T-helper 9 cell (primary cell): ENCODE measurements at places on chromosomes 2 and 18.

- no peak for DNase-seq
Observed at GRCh38 chr2:44354761-44355160, 6.5 kb downstream of the PREPL start.

DNA sequence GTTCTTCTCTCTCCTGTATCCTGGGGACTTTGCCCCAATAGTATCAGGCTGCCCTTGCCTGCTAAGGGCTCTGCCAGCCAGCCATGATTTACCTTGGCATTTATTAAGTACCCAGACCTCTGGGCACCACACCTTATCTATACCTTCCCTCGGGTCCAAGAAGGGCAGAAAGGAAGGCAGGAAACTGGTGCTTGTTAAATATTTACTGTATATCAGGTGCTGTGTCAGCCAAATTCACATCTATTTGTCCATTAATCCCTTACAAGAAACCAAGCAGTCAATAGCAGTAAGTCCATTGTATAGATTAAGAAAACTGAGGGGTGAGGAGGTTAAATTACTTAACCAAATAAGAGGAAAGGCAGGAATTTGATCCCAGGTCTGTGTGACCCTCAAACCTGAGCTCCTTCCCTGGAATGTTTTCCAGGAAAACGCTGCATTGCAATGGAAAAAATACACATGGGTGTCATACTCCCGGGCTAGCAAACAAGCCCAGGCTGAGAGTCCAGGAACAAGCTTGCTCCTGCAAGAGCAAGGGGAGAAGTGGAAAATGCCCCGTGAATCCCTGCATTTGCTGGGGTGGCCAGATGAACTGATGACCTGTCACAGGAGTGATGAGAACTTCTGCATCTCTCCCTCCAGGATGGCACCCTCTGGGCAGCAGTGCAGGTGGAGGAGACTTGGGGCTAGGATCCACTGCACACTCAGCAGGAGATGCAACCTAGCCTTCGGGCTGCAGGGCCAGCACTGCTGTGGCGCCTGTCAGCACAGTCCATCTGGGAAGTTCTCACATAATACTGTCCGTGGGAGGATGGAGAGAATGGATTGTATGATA is 30.4 kb downstream of the CIB4 start:
- no peak for DNase-seq

DNA sequence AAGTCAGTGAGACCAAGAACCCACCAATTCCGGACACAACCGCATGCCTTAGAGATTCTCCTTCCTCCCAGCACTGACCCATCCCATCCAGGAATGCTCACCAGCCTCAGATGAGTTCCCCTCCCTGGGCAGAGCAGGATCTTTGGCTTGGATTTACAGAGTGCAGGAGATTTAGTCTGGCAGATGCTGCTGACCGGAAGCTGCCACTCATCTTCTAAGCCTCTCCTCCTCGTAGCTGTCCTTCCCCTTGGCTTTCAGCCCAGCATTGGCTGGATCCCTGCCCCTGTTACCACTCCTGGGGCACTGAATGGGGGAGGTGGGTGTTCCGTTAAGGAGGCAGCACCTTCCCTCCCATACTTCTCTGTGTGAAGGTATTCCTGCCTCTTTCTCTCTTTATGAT is 53.2 kb downstream of the VWA3B start:
- no peak for DNase-seq

GRCh38 chr2:189580241-189580651 is 340 bp downstream of the SLC40A1 start:
- peak; percentile 6 for DNase-seq

GRCh38 chr2:36889795-36890194 is 76.5 kb downstream of the STRN start:
- DNase-seq = no peak

GRCh38 chr2:168894101-168894500 is 3.9 kb upstream of the SPC25 start:
- DNase-seq = no peak

DNA sequence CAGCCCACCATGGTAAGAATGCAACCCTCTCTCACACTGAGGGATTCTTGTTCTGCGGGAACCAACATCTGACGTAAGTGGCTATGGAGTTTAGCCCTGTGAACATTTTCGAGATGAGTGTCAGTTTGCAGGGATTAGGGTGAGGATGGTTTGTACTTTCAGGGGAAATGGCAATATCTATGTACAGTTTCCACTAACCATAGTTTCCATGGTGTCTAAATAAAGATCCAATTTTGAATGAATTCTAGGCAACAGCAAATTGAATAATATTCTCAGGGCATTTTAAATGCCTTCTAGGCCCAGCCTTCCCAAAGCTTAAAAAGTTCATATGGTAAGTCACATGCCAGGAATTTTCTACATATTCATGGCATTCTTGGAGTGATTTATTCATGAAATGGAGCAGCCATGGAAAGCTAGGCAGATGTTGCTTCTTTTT is 105.4 kb upstream of the MMADHC start:
- no peak for DNase-seq

DNA sequence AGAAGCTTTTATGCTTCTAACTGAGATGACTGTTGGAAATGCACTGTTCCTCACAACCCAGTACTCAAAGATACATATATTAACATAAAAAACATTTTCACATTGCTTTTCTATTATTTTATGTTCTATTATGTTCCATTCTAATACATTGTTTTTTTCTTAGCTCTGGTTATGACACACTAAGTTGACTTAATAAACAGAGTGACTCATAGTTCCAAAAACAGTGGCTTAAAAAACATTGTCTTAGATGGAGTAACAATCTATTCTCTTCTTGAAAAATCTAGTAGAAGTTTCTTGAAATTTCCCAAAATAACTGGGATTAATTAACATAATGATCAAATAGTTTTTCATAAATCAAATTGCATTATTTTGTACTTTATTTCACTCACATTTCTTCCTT is 328.2 kb upstream of the LRATD1 start:
- DNase-seq = no peak

DNA sequence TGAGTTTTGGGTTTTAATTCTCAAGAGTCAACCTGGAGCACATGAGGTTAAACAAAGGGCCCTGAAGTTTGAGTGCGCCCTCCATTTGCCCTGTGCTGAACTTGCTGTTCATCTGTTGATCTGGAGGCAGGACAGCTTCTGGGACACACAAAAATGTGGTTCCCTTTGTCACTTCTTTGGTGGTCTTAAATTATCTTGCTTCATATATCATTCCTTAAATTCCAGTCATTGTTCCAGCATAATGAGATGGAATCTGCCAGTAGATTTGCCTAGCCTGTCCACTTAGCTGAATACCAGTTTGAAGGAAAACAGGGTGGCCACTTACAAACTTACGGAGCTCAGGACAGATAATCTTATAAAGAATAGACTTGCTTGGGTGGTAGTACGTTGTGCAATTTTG is 916 bp downstream of the CETN1 start:
- DNase-seq = no peak

- DNase-seq = no peak
Observed at GRCh38 chr18:29840089-29840488, 1202.5 kb downstream of the DSC3 start.

DNA sequence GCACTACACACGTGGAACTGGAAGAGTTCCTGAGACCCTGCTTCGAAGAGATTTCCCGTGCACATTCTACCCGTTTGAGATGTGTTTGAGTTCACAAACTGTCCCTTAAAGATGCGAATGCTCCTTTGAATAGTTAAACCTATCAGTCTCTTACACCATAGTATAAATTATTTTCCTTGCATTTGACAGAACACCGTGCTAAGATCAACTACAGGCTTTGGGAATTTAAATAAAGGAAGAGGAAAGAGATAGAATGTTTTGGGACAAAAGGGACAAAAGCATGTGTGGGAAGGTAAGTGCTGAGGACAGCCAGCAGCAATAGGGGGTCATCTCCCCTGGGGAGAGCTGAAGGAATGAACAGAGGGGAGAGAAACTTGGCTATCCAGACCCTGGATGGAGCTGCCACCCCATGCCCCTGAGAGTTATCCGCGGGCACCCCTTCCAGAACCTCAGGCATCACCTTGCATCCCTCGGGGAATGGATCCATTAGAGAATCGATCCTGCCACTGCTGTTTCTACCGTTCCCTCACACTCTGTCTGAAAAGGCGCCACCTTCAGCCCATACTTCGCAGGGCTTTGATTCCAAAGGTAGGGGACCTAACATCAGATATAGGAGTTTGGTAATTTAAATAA is 888 bp upstream of the ADCY3 start:
- no peak for DNase-seq

GRCh38 chr2:64605991-64606478 is 47.7 kb downstream of the SERTAD2 start:
- DNase-seq = no peak

GRCh38 chr2:28567061-28567471 is 71.2 kb downstream of the PLB1 start:
- peak; percentile 18 for DNase-seq

DNA sequence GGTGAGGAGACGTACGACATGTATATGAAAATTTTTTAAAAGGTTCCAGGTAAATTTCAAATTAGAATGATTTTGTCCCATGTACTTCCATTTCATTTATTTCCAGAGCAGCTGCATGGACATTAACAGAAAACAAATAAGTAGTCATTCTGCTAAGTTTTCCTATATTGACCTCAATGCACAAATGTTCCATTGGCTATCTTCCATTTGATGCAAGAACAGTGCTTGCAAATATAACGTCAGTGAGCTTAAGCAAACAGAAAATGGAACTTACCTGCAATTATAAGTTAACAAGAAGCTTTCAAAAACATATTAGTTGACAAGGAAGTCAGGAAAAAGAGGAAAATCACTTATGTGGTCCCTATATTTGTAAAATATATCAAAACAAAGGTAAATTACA is 16.6 kb downstream of the PAIP2B start:
- no peak for DNase-seq

DNA sequence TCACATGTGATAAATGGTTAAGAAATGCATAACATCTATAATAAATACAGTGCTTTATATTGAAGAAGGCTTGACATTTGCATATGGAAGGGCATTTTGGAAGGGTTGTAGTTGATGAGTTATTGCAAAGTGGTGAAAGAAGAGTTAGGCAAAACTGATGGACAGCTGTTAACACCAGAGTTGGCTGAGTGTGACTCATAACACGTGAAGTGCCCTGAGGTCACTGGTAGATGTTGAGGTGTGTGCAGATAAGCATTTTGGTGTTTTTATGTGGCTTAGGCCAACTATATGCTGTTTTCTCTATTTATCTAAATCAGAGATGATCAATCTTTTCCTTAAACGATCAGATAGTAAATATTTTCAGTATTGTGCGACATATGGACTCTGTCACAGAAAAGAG is 154.3 kb upstream of the KCNH7 start:
- DNase-seq = no peak

- DNase-seq = no peak
Observed at GRCh38 chr18:28015671-28016070, 161.3 kb downstream of the CDH2 start.

- no peak for DNase-seq
Observed at GRCh38 chr2:218218268-218219185, 1.5 kb downstream of the ARPC2 start.

GRCh38 chr2:55175254-55176093 is 56.6 kb downstream of the CLHC1 start:
- no peak for DNase-seq

GRCh38 chr2:104434966-104435365 is 418.9 kb upstream of the POU3F3 start:
- DNase-seq = no peak

GRCh38 chr18:61722247-61722646 is 170.6 kb downstream of the RNF152 start:
- no peak for DNase-seq

DNA sequence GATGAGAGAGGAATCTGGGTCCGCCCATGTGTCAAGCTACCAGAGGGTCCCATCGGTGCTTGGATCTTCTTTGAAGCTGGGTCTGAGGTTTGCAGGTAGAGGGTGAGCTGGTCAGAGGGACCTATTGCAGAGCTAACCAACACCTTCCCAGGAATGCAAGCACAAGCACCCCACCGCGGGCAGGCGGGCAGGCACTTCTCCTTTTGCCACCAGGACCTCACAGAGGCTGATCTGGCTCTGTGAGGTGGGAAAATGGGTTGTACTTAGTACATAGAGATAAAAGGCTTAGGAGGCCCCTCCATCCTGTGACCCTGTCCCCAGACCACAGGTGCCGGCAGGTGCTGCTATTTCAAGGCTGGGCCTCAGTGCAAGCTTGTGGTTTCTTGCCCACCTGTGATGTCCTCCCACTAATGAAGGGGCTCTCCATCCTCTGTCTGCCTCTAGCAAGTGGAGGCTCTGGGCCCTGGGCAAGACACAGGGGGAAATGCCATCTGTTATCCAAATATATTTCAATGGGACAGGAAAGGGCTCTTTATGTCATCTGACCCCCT is 31.4 kb upstream of the IL37 start:
- DNase-seq = no peak

DNA sequence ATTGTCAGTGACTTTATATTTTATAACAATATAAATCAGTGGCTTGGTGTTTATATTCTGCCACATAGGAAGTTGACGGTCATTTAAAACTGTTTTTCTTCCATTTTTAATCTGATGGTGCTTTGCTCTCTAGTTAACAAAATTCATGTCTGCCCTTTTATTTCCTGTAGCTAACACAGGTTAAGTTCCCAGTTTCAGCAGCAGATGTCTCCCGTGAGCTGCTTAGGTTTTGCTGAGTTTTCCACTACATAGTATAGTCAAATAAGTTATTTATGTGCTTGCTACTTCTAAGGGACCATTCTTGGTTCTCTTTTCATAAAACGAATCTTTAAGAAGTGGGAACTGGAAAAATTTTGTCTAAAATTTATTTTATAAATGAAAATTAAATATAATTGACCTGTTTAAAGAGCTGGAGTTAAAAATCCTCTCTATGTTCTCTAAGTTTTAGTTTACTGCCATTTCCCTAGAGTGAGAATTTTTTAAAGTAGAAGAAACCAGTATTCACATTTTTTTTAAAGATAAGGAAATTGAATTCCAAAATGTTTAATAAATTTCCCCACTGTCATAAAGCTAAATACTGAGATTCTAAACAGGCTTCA is 20.6 kb downstream of the HTR2B start:
- peak; percentile 34 for DNase-seq

DNA sequence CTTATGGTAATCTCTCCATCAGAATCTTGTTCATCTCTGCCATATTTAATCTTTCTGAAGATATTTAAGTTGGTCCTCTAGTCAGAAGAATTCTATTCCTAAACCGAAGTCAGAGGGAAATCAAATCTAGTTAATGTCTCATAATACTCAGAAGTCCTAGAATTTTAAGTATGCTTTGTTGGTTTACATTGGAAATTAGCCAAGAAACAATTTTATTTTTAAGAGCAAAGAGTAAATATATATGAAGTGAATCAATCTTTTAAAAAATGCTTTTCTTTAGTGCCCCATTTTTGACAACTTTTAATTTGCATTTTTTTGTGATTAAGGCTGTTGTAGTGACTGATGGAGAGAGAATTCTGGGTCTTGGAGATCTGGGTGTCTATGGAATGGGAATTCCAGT is 38.1 kb downstream of the ME2 start:
- no peak for DNase-seq

DNA sequence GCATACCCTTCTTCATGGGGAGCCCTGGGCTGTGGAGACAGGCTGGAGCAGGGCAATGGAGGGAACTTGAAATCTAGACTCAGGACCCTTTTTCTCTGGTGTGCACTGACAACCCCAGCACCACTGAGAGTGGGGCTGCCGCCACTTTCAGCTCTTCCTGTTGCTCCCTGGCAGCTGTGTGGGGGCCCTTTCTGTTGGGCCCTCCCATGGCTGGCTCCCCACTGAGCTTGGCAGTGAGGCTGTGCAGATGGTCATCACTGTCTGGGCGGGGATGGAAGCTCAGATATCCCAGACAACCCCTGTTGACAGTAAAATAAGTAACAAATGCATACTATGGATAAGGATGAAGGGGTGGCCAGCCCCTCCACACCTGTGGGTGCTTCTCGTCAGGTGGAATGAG is 6.7 kb downstream of the MYO7B start:
- DNase-seq = no peak

GRCh38 chr18:79965119-79965902 is 868 bp downstream of the HSBP1L1 start:
- DNase-seq = no peak
